ENCODE measurements at places on chromosomes 6 and 20. TPM values are rescaled to one million over a fixed set of nuclear protein-coding genes. Genes with fewer than 3 reads are reported as not detected.

The CLDN20 gene
- total RNA-seq, result not detected

The BPIFB1 gene
- not detected for total RNA-seq

The SF3B5 gene
- 123 TPM for total RNA-seq

The THBD gene
- 326 TPM for total RNA-seq

The HLA-DRB1 gene
- total RNA-seq, result 82.5 TPM

The MAK gene
- total RNA-seq, result not detected

The VIP gene
- total RNA-seq, result not detected

The ULBP2 gene
- total RNA-seq, result not detected

The SNX9 gene
- 55.2 TPM for total RNA-seq

The OSTM1 gene
- 78.7 TPM for total RNA-seq

The OR2W1 gene
- not detected for total RNA-seq

The HUS1B gene
- not detected for total RNA-seq

The IRAK1BP1 gene
- 2.7 TPM for total RNA-seq

The GSTA2 gene
- total RNA-seq, result not detected

The CRISP3 gene
- not detected for total RNA-seq

The OPRM1 gene
- not detected for total RNA-seq

The GRM1 gene
- not detected for total RNA-seq

The C6orf89 gene
- 21.6 TPM for total RNA-seq

The HLA-DQB2 gene
- total RNA-seq, result 0.53 TPM

The PCMTD2 gene
- total RNA-seq, result 30.3 TPM

The KCNG1 gene
- total RNA-seq, result 6.6 TPM

The RAB23 gene
- 19.9 TPM for total RNA-seq

The PGC gene
- 0.53 TPM for total RNA-seq

The COL10A1 gene
- total RNA-seq, result not detected

The PLCB1 gene
- 22.9 TPM for total RNA-seq

The SIRPD gene
- not detected for total RNA-seq

The PAK1IP1 gene
- total RNA-seq, result 6.1 TPM

The TRIM15 gene
- total RNA-seq, result not detected

The CLPSL2 gene
- not detected for total RNA-seq

The PRKN gene
- total RNA-seq, result 2.6 TPM

The EBF4 gene
- 19.2 TPM for total RNA-seq

The SGK2 gene
- total RNA-seq, result 0.32 TPM

The COL12A1 gene
- total RNA-seq, result 140 TPM

The TREML2 gene
- total RNA-seq, result not detected
